Adrenal gland (tissue), 19 donors: ENCODE measurements at places on chromosomes 4 and X. TPM values are rescaled to one million over a fixed set of nuclear protein-coding genes. Genes with fewer than 3 reads are reported as not detected.
A peak's percentile ranks its signal among the peaks of the same experiment; 100 is the strongest.

Gene EVC2
- total RNA-seq: 0.77 TPM

Gene N4BP2
- 5.0 TPM for total RNA-seq

Gene ASB12
- total RNA-seq: 0.95 TPM

Gene AMTN
- total RNA-seq: not detected

Gene HPGD
- 78.5 TPM for total RNA-seq

Gene SLIT2
- total RNA-seq: 68.7 TPM

Gene CASP3
- 44.5 TPM for total RNA-seq

Gene DOK7
- 0.97 TPM for total RNA-seq

Gene KCNE5
- 0.87 TPM for total RNA-seq

GRCh38 chr4:7238300-7238960, 46.1 kb downstream of the SORCS2 start:
- no peaks in the 10 kb centered on the region for H3K36me3 ChIP-seq
- DNase-seq: no peak
- H3K4me1 ChIP-seq: no peaks in the 10 kb centered on the region
- H3K27me3 ChIP-seq: no peaks in the 10 kb centered on the region

- no peak overlapping the region for H3K4me3 ChIP-seq
- no peaks in the 10 kb centered on the region for H3K36me3 ChIP-seq
- DNase-seq: no peak
- H3K27me3 ChIP-seq: no peaks in the 10 kb centered on the region
These were observed 198.9 kb downstream of the SPOCK3 start for GRCh38 chr4:167035390-167035789.

DNA sequence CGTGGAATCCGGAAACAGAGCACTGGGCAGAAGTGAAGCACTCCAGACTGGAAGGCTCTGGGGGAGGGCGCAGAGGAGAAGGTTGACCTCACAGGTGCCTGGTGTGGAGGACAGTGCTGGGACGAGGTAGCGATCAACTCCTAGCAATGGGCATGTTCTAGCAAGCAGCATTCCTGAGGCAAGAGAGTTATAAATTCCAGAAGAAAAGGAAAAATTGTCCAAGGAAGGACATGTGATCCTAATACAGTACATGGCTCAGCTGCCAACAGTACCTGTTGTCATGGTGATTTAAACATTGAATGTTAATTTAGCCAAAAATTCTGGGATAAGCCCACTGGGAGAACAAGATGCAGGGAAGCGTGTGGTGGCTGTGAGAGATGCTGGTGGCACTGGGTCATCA, 8.2 kb downstream of the ARHGAP4 start:
- peaks cover 5% of the 10 kb centered on the region for H3K27me3 ChIP-seq
- H3K36me3 ChIP-seq: no peaks in the 10 kb centered on the region
- DNase-seq: no peak
- no peak overlapping the region for H3K4me3 ChIP-seq

DNA sequence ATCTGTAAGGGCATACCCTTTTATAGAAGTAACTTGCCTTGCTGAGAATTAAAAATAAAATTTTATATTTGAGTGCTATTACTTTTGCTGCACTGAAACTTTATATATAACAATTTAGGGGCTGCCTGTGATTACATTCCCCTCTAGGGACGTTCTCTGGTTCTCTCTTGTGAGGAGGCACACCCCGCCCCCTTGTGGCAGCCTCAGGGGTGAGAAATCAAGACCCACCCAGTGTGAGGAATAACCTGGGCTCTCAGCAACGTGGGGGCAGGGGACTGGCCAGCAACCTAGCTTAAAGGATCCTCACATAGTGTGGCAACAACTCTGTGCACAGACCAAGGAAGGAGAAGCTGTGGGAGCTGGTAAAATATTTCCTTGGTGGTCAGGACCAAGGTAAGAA, 43.7 kb downstream of the MAGEA9 start:
- peak; percentile 19 for DNase-seq
- peaks cover 17% of the 10 kb centered on the region for H3K27me3 ChIP-seq
- no peaks in the 10 kb centered on the region for H3K4me1 ChIP-seq
- no peaks in the 10 kb centered on the region for H3K36me3 ChIP-seq

DNA sequence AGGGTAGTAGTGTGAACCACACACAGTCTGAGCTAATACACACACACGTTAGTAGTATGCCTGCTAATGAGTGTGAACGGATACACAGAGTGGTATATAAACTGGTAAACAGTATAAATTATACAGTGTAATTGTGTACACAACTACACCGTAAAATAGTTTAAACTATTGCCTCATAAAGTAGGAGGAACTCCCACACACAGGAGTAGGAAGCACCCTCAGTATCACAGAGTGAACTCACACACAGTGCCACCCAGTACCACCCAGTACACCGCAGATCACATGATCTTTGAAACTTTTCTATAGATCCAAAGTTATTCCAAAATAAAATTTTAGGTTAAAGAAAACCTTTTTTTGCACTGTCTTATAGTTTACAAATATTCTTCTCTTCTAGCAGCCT, 275.1 kb downstream of the ADGRA3 start:
- H3K4me3 ChIP-seq: no peak overlapping the region
- H3K36me3 ChIP-seq: no peaks in the 10 kb centered on the region
- no peaks in the 10 kb centered on the region for H3K27me3 ChIP-seq
- H3K4me1 ChIP-seq: no peaks in the 10 kb centered on the region
- no peak overlapping the region for H3K27ac ChIP-seq

- no peak for DNase-seq
- no peaks in the 10 kb centered on the region for H3K36me3 ChIP-seq
- H3K4me1 ChIP-seq: no peaks in the 10 kb centered on the region
These were observed 1.3 kb upstream of the ITM2A start for GRCh38 chrX:79368441-79368840.

DNA sequence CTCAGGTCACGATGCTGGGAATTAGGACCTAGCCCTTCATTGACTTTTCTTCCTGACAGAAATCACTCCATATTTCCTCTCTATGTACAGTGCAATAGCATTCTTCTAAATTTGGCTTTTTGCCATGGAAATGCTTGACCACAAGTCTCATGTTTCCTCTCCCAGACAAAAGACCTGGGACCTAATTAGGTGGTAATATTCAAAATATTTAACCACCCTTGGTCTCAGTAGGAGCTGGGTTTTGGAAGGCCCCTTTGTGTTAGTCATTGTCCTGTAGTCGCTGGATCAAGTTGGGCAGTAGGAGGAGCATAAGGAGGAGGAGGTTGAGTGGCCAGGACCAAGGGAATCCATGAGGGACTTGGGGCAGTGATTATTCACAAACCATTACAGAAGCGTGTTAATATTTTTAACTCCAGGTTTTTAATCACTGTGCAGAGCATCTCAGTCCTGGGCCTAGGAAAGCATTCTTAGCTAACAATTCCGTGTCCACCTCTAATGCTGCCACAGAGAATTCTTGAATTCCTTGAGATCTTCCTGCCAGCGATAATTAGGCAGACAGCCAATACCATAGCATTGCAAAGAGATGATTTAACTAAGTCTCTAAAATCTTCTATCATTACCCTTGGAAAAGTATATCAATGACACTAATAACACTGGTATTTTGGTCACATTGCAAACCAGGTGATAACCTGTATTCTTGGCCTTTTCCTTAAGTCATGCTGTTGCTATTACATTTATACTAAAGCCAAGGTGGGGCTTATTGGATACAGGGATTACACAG, 25.0 kb upstream of the SHROOM4 start:
- DNase-seq: no peak
- H3K27ac ChIP-seq: no peak overlapping the region
- no peaks in the 10 kb centered on the region for H3K36me3 ChIP-seq
- no peaks in the 10 kb centered on the region for H3K4me1 ChIP-seq
- no peak overlapping the region for H3K4me3 ChIP-seq

GRCh38 chr4:38309471-38309870, 349.3 kb downstream of the PTTG2 start:
- no peak overlapping the region for H3K4me3 ChIP-seq
- no peak for DNase-seq
- H3K4me1 ChIP-seq: no peaks in the 10 kb centered on the region
- no peak overlapping the region for H3K27ac ChIP-seq
- no peaks in the 10 kb centered on the region for H3K27me3 ChIP-seq

GRCh38 chr4:97900229-97900628, 243.0 kb downstream of the STPG2 start:
- H3K4me1 ChIP-seq: no peaks in the 10 kb centered on the region
- H3K27ac ChIP-seq: no peak overlapping the region

DNA sequence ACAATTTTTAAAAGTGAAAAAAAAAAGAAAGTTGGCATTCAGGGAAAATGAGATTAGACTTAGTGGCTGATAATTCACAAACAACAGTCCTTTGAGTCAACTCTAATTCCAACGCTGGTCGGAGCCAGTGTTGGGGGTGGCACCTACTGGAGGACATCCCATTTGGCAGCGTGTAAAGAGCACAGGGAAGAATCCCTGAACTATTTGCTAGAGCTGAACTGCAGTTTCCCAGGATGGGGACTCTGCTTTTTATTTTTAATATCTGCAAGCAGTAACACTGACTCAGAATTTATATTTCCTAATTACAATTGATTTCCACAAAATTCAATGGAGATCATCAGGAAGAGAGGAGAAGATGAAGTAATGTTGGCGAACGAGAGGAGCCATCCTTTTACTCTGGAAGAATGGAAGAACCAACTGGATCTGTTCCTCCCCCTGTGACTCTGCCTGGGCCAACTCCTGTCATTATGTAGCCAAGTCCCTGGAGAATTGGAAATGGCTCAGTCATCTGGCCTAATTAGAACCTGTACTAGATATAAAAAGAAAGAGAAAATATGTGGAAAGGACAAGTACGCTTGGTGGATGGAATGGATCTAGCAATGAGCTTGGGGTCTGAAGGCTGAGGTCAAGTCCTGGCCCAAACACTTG, 76.7 kb downstream of the IRF2 start:
- DNase-seq: peak; percentile 77
- H3K27ac ChIP-seq: peak overlapping the region; percentile 76
- no peaks in the 10 kb centered on the region for H3K27me3 ChIP-seq
- H3K36me3 ChIP-seq: peaks cover 43% of the 10 kb centered on the region
- no peak overlapping the region for H3K4me3 ChIP-seq

GRCh38 chrX:142095651-142096245, 109.3 kb downstream of the MAGEC2 start:
- no peak for DNase-seq
- H3K4me3 ChIP-seq: no peak overlapping the region
- H3K27ac ChIP-seq: no peak overlapping the region
- H3K27me3 ChIP-seq: peaks cover 15% of the 10 kb centered on the region
- H3K4me1 ChIP-seq: no peaks in the 10 kb centered on the region

DNA sequence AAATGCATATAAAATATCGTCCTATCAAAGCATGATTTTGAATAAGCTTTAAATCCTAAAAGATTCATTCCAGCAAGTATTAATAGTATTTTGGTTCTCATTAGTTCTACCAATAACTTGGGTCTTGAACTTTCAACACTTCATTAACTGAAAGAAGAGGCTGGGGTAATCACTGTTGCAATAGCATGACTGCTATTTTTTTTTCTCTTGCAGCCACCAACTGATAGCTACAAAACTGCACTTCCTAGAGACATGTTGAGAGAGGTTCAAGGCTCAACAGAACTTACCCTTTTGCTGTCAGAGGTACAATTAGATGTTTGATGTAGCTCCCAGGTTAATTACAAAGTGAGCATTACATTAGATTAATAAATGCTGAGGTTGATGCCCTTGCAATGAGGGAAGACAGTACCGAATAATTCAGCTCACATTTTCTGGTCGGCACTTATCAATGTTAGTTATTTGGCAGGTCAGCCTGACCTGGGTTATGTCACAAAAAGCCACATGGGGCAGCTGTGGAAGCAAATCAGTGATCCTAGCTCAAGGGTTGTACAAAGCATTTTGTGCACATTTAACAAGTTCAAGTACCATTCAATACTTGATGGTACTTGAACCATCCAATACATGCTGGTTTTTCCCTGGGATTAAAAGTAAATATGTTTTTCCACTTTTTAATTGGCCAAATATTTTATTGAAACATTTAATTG, 29.9 kb upstream of the TET2 start:
- H3K4me1 ChIP-seq: no peaks in the 10 kb centered on the region
- no peaks in the 10 kb centered on the region for H3K36me3 ChIP-seq
- DNase-seq: no peak
- no peaks in the 10 kb centered on the region for H3K27me3 ChIP-seq

- no peaks in the 10 kb centered on the region for H3K27me3 ChIP-seq
- no peaks in the 10 kb centered on the region for H3K4me1 ChIP-seq
- peak; percentile 11 for DNase-seq
- no peak overlapping the region for H3K4me3 ChIP-seq
- no peak overlapping the region for H3K27ac ChIP-seq
These were observed 1.1 kb upstream of the EDNRA start for GRCh38 chr4:147479786-147480185.

- no peak for DNase-seq
- H3K36me3 ChIP-seq: no peaks in the 10 kb centered on the region
- H3K4me3 ChIP-seq: no peak overlapping the region
- H3K4me1 ChIP-seq: no peaks in the 10 kb centered on the region
- peaks cover 7% of the 10 kb centered on the region for H3K27me3 ChIP-seq
These were observed 1.3 kb upstream of the ZNF732 start for GRCh38 chr4:306551-306961.

GRCh38 chr4:154807042-154807630, 26.1 kb downstream of the RBM46 start:
- no peaks in the 10 kb centered on the region for H3K27me3 ChIP-seq
- H3K36me3 ChIP-seq: no peaks in the 10 kb centered on the region
- no peaks in the 10 kb centered on the region for H3K4me1 ChIP-seq
- no peak overlapping the region for H3K27ac ChIP-seq

DNA sequence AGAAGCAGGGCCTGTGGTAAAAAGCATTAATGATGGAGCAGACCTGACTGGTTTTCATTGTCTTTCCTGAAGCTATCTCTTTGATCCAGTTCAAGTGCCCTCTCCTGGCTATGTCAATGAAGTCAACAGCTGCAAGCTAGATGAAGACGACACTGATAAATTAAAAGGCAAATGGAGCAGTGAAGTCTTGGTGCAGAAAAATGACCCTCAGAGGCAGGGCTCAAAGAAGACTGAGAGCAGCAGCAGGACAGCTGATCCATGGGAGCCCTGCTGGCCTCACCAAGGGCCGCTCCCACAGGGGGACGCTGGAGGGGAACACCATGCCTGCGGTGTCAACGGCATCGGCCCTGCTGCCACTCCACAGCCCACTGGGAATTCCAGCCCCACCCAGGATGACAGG, 96.2 kb downstream of the RELL1 start:
- no peak overlapping the region for H3K27ac ChIP-seq
- H3K36me3 ChIP-seq: no peaks in the 10 kb centered on the region
- no peak for DNase-seq
- H3K27me3 ChIP-seq: no peaks in the 10 kb centered on the region
- H3K4me3 ChIP-seq: no peak overlapping the region
